Activated CD4-positive, CD25-positive, alpha-beta regulatory T cell treated with anti-CD3 and anti-CD28 coated beads, Interleukin-2, amount 50 U/mL, for 24 hours (primary cell): ENCODE measurements at places on chromosomes 2 and 18.

DNA sequence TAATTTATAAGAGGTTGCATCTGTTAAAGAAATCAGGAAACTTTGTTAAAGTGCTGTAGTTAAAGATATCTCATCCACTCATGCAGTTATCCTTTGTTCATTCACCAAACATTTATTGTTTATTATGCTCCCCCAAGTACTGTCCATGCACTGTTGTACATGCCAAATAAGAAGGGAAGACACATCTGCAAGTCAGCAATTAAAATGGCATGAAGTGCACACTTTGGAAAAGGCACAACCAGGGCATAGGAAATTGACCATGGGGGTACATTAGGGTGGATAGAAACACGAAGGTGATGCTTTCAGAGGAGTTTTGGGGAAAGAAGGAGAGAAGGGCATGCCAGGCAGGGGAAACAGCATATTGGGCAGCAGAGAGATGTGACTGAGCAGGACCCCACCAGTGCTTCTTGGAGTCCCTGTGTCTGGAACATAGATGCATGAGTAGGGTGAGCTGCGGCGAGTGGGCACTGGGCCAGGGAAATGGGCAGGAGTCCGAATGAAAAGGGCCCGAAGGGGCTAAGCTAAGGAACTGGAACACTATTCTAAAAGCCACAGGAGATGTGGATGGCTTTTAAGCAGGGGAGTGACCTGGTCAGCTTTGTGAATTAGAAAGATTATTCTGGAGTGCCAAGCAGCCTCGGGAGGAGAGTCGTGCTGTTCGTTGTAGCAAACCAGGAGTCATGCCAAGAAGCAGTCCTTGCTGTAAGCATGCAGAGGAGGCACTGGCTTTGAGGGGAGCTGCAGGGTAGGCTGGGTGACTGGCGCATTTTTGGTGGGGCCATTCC is 316.3 kb downstream of the AGPS start:
- ATAC-seq: no peak

GRCh38 chr2:226892729-226893128 is 56.9 kb downstream of the RHBDD1 start:
- no peak for ATAC-seq

DNA sequence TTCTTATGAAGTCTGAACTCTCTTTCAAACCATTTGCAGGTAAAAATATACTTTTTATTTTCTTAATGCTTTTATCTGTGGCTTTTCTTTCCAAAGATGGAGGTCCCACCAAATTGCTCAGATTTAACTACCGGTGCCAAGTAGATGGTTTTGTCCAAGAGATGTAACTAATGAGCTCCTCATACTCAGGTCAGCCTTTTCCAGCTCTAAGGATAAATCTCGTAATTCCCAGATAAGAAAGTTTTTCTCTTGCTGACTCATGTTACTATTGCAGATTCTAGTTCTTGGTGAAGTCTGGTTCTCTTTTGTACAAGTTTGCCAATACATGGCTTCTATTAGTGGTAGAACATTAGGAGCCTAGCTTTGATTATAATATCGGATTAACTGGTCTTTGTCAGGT is 550.8 kb upstream of the ZNF804A start:
- no peak for ATAC-seq

GRCh38 chr18:61322265-61322873 is 10.9 kb upstream of the CDH20 start:
- ATAC-seq: no peak
